ENCODE measurements at places on chromosomes 7 and 10.

DNA sequence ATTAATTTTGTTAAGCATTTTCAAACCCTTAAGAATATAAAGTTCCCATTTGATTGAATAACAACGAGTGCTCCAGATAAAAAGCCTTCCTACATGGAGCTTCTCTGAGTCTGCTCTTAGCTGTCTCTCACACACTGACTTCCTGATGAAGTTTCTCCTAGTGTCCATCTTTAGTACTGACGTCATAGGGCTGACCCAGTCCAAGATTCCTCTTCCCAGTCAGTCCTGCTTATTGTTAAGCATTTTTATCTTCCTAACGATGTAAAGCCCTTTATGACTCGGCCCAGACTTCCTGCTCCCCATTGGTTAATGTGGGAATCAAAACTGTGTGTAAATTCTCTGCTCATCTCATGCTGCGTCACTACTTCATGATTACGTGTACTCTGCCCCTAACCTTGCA lies 398.8 kb downstream of the TFEC start:
- DNase-seq: no peak

DNA sequence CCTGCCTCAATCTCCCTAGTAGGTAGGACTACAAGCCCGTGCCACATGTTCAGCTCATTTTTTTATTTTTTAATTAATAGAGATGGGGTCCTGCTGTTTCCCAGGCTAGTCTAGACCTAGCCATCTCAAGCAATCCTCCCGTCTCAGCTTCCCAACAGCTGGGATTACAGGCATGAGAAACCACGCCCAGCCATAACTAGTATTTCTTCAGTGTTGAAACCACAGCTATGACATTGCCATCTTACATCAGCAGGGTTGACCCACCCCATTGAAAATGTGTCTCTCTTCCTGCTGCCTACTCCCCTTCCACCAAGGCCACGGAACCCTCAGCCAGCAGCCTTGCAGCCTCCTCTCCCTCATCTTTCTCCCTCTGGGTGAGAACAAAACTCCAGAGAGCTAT lies 62.1 kb upstream of the ZNF746 start:
- DNase-seq: no peak

- no peak for DNase-seq
Measured at GRCh38 chr10:94042834-94043175, 49.1 kb downstream of the PLCE1 start.

DNA sequence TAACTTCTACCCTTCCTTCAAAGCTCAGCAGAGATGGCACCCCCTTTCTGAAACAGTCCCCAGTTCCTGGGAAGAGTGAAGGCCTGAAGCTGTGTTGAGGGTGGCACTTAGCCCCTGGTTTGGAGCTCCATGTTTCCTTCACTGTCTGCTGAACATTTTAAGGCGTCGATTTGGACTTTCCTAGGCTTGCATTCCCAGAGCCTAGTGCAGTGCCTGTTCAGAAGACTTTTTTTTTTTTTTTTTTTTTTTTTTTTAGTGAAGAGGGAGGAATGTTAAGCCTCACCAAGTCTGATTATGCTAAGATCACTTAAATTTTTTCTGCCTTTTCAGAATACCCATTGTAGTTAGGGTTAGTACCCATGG lies 97.0 kb downstream of the PFKFB3 start:
- no peak for DNase-seq

DNA sequence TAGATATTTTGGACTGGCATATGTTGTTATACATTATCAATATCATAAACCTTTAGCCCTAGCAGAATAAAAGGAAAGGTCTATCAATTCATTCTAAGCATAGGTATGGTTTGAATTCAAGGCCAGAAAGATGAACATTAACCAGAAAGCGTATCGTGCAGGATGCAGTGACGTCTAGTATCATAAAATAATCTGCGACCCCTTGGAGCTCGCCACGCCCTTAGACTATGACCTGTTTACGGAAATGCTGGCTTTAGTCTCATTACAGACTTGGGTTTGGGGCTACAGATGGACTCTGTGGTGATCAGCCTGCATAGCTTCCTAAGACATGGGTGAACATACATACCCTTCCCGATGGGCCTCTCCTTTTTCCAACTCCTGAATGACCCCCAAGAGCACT lies 21.5 kb downstream of the INSYN2A start:
- DNase-seq: no peak

GRCh38 chr10:78715435-78715834 lies 353.3 kb upstream of the ZMIZ1 start:
- no peak for DNase-seq

GRCh38 chr7:137904833-137905232 lies 58.1 kb upstream of the DGKI start:
- no peak for DNase-seq

Measured in iPS-NIHi11 (cell line).